ENCODE measurements at places on chromosomes 12 and 14.

DNA sequence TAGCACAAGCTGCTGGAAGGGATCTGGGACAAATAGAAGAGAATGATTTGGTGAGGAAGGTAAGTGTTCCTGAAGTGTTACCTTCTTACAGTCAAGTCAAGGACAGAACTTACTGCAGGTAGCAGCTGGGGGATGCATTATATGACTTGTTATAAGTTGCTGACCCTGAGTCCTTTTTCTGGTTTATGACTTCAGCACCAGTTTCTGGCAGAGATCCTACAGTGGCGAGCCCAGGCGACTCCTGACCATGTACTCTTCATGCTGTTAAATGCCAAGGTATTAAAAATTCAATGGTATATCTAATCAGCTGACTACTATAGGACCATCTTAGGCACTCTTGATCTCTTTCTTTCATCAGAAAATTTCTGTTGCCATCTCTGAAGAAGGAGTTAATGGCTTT lies 45.1 kb upstream of the ATF1 start:
- DNase-seq: no peak

GRCh38 chr12:80912901-80913770 lies 24.6 kb downstream of the LIN7A start:
- DNase-seq: no peak

- no peak for DNase-seq
Observed at GRCh38 chr14:103517721-103518421, 4.8 kb downstream of the CKB start.

- DNase-seq: no peak
Observed at GRCh38 chr12:124094733-124095132, 121.7 kb downstream of the ZNF664 start.

GRCh38 chr12:32379667-32380066 lies 19.7 kb upstream of the FGD4 start:
- no peak for DNase-seq

DNA sequence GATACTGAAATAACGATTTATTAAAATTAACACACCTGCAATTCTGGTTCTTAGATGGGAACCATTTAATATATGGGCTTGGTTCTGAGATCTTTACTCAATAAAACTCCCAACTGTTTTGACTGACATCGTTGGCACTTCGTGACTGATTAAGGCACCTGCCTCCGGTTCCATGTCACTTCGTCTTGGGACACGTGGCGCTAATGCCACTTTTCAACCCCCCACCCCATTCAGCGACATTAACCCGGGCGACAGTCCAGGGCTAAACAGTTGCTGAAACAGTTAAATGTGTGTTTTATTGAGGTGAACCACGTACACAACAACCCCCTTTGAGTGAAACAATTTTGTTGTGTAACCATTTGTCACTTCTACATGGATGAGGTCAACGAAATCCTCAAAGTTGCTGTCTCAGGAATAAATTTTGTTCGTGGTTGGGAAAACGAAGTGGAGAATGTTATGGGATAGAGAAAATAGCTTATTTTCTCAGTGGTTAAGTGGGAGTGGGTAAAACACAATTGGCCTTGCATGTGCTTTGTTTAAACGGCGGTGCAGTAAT lies 9.9 kb upstream of the SLC38A2 start:
- no peak for DNase-seq

DNA sequence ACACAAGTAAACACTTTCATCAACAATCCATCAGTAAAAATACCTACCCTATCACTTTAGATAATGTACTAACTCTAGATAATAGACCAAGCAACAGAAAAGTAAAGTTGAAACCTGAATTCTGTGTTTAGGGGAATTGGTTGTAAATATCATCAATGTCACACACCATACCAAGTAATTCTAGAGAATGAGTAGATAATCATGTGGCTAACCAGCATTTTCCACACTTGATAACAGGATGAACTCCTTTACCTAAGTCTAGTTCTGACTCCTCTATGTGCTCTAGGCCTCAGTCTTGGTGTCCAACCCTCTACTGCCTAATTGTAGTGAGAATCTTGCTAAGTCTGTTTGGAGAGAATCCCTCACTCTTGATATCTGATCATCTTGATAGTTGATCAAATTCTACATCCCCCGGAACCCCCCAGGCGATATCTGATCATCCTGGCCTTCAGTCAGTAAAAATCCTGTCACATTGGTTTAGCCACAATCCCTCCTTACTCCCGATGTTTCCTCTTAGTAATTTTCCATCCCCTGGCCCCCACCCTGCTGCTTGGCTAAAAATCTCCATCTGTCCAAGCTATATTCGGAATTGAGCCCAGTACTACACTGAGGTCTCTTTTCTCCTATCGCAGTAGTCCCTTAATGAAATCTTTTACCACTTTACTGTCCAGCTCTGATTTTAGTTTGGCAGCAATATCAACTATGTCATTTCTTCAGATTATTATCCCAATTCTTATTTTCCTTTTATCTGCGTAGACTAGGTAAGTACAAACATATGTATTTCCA lies 3.4 kb upstream of the SLCO1A2 start:
- no peak for DNase-seq

DNA sequence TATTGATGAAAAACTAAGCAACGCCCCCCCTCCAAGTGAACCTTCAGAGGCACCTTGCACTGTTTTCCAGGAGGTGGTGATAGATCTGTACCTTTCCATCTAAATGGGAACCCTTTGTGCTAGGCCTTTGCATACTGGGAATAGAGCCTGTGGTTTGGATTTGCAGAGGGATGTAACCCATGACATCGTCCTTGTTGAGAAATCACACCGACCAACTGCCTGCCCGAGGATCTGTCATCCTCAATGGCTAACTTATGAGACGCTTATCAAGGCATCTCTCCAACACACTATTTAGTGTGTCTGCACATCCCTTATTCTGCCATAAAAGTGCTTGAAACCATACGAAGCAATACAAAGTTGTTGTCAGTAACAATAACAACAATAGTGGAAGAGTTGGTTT lies 22.9 kb downstream of the NTN4 start:
- no peak for DNase-seq

DNA sequence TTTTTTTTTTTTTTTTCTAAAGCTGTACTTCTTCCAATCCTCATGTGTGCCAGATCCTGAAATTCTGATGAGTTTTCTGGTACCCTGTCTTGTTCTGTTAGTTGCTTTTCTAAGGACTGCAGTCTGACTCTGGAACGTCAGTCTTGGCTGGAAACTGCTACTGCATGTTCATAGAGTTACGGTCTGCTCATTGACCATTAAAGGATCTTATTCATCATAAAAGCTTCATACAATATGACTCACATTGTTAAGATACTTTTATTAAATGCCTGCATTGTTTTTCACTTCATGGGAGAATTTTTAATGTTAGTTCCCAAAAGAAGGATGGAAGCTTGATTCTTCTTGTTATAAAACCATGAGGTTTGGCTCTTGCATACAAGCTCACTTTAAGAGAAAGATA lies 233.6 kb downstream of the SYT10 start:
- DNase-seq: no peak

GRCh38 chr12:49563951-49564685 lies 3.8 kb downstream of the MCRS1 start:
- DNase-seq: no peak

DNA sequence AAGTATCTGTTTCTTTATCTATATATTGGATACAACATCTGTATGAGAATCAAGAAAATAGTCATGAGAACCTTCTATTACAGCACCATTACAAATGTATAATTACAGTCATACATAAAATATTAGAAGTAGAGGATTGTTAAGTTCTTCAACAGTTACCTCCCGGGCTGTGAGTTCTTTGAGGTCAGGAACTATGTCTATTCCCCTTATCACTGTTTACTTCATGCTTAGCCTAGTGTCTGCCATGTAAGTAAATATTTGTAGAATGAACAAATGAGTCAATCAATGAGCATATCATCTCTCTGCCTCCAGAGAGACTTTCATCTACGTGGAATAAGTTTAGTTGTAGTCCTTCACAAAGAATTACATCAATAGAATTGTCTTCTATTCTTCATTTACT lies 47.2 kb downstream of the PUS7L start:
- no peak for DNase-seq

DNA sequence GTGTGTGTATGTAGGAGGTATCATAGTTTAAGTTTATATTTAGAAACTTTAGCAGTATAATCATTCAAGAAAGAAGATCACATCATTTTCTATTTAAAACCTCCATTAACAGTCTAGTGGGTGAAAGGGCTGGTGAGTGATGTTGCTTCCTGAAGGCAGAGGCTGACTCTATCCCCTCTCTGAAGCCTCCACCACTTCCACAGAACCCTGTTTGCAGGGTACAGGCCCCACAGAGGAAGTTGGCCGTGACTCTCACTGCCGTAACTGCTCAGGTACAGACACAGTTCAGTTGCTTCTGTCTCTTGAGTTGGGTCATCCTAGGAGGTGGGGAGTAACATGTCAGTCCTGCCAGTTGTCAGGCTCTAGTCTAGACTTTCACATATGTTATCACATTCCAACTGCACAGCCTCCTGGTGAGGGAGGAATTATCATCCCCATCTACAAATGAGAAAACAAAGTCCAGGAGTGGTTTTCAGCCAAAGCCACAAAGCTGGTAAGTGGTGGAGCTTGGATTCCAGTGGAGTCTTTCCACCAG lies 31.5 kb downstream of the CFL2 start:
- DNase-seq: peak; percentile 34

DNA sequence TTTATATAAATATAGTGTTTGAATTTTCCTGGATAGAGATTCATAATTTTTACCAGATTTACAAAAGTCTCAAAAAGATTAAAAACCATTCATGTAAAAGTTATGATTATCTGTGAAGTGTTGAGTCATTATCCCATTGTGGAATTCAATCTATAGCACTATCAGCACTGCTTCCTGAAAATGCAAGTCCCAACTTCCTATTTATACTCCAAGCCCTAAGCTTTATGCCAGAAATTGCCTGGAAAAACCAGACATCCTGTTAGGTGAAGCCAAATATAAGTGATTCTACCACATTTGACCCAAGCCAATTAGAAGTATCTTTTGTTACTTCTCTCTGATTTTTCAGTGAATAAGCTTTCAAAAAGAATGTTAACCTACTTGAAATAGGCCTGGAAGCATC lies 129.1 kb downstream of the GPR135 start:
- no peak for DNase-seq

- DNase-seq: no peak
Observed at GRCh38 chr12:8828257-8829124, 6.1 kb downstream of the A2ML1 start.

- no peak for DNase-seq
Observed at GRCh38 chr12:46299851-46300250, 31.0 kb upstream of the SLC38A1 start.

- DNase-seq: no peak
Observed at GRCh38 chr12:116282371-116283286, 5.1 kb upstream of the MED13L start.

GRCh38 chr14:93906341-93907329 lies 20.5 kb upstream of the FAM181A start:
- DNase-seq: peak; percentile 2

DNA sequence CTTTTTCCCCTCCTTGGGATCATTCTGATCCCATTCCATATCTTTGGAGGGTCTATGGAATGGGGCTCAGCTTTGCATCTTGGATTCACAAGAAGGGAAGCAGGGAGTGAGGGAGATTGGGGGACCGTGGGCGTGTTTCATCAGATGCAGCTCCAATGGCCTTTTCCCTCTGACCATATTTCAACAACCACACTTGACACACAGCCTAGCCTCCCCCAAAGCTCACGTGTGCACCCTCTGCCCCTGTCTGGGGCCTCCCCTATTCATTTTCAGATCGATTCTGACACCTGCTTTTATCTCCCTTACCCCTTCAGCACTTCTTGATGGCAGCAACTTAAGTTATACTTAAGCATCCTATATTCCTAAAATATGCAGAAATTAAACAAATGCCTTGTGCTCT lies 126.6 kb downstream of the CHST11 start:
- DNase-seq: no peak

DNA sequence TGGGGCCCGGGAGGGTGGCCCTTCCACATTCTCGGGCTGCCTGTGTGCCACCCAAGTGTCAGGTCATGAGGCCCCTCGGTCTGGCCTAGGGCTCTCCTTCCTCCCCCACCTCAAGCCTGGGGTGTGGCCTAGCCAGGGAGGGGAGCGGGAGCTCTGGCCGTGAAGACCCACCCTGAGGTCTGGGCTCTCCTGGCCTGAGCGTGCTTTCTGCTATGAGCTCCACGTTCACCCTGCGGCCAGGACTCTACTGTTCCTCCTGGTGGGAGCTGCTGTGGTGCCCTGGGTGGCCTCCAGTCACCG lies 12.0 kb downstream of the PACS2 start:
- no peak for DNase-seq

- no peak for DNase-seq
Observed at GRCh38 chr12:6791931-6792520, 2.7 kb downstream of the CD4 start.

DNA sequence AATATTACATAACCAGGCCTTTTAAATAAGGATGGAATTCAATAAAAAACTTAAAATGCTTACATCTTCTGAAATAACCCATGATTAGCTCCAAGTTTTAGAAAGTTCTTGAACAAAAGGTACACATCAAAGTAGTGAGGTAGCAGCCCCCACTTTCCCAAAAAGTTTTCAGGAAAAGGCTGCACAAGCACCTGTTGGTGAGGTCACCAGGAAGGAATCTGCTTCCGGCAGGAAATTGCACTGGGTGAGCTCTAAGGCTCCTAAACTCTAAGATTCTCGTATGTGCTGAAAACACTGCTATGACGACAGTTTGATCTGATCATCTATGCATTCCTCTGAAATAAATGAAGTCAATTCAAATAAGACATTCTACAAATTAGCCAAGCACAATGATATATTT lies 34.3 kb upstream of the TTC7B start:
- DNase-seq: peak; percentile 15

DNA sequence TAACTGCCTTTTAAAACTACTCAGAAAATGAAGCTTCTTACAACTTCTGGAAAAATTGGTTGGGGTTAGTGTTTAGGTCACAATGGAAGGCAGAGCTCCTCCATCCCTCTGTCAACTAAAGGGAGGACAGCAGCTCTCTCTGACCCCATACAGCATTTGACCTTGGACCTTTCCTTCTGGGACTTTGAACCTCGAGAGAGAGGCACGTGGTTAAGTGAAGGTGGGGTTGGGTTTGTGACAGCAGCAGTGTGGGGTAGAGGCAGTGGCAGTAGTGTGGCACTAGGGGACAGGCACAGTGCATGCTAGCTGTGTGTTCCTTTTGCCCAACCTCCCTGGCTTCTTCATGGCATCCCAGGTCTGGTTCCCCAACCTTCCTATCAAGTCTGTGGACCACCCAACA lies 9.4 kb upstream of the C12orf75 start:
- no peak for DNase-seq

GRCh38 chr14:64774272-64774671 lies 70.0 kb downstream of the PLEKHG3 start:
- no peak for DNase-seq

Measured in fibroblast of skin of left quadriceps (primary cell).